Bone marrow (tissue), 2 donors: ENCODE measurements at places on chromosomes 4 and X.

DNA sequence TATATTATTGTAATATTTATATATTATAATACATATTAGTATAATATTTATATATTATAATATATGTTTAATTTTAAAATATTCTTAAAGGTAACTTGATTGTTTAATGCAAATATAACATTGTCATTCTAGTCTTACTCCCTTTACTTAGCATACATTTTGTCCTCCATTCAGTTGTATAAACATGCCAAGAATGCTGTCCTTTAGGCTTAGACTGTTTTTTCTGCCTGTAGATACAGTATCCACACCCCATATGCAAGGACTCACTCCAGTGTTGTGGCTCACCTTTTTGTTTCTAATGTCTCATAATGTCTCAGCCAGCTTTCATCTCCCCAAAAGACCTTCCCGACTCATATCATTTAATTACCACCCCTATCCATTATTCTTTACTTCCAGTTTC is 2110.0 kb downstream of the PCDH7 start:
- DNase-seq, result no peak

- no peak for DNase-seq
These were observed 1.5 kb downstream of the GIMD1 start for GRCh38 chr4:106367072-106367471.

DNA sequence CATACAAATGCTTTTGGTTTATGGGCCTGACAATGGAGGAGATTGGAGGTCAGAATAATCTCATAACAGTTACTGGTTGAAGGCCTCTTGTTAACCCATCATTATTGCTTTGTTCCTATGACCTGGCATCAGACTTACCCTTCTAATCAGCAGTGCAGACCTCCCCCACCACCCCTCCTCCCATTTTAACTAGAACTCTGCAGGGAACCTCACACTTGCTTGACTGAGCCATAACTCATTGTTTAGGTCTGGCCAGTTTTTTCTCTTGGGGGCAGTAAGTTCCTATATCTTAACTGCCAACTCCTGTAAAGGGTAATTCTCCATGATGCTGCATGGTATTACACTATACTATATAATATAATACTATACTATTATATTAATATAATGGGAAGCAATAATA is 609.3 kb downstream of the IL1RAPL1 start:
- DNase-seq, result no peak

DNA sequence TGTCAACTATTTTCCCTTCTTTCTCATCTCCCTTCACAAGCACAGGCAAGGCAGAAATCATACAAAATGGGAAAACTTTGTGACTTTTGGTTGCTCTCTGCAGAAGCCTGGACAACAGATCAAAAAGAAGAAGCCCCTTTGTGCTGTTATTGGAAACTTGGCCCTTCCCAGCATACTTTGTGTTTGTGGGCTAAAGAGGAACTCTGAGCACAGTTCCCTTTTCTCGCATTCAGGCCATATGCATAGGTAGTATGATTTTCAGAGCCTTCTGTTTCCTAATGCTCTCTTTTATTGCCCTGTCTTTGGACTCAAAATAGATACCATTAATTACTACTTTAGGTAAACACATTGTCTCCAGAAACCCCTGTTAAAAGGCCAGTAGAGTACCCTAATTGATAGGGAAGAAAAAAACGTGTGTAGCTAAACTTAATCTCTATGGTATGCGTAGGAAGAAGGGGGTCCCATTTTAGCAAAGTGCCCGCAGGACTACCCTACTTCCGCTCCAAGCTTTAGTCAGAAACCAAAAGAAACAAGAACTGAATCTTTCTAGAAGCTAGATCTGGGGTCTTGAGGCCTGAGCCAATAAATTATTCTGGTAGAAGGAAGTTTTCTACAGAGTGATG is 26.6 kb downstream of the VSIG4 start:
- no peak for DNase-seq
